HEK293T (cell line): ENCODE measurements at places on chromosomes 16 and 17.

DNA sequence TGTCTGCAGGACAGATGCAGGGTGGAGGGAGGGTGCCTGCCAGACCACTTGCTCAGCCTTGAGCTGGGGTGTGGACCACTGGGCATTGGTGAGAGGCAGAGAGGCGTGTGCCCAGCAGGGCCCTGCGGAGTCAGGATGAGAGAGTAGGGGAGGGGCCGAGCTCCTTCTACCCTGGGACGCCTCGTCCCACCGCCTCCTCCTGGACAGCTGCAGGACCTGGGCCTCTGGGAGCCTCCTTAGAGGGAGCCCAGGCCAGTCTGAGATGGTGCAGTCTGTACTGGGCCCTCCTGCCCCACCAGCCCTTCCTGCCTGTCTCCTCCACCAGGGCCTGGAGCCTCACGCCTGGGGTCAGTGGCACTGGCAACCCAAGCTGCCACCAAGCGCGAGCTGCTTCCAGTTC is 35.9 kb upstream of the ACSF3 start:
- no peak for DNase-seq

DNA sequence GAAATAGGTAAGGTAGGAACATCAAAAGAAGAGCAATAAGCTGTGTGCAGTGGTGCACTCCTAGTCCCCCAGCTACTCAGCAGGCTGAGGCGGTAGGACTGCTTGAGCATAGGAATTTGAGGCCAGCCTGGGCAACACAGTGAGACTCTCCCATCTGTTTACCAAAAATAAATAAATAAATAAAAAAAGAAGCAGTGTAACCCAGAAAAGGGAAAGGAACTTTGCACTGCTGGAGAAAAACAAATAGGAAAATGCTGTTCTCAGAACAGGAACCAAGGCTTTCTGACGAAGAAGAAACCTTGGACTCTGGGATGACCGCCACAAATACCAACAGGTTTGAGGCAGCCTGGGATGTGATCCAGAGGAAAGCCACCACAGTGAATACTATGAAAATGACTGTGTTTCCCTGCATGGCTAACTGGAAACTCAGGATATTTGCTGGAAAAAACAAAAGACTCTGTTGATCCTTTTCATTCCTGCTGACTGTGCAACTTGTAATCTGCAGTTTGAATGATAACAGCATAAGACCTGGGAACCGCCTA is 41.2 kb downstream of the TTC19 start:
- DNase-seq = no peak

- no peak for DNase-seq
Observed at GRCh38 chr17:57614742-57615141, 130.4 kb downstream of the CCDC182 start.

DNA sequence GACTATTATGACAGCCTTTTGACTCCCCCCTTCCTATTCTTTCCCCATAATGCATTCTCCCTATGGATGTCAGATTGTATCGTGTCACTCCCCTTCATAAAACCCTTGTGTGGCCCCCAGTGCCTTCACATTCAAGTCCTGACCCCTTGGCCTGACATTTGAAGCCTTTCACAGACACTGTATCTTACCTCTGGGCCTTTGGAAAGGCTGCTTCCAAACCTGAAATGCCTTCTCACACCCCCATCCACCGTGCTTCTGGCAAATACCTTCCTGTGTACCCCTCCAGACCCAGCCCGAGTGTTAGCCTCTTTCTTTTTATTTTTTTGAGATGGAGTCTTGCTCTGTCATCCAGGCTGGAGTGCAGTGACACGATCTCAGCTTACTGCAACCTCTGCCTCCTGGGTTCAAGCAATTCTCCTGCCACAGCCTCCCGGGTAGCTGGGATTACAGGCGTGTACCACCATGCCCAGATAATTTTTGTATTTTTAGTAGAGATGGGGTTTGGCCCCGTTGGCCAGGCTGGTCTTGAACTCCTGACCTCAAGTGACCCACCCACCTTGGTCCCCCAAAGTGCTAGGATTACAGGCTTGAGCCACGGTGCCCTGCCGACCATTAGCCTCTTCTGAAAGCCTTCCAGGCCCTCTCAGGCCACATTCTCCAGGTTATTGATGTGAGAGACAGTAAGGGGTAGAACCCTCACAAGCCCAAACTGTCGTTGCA is 2.1 kb downstream of the ARMC5 start:
- no peak for DNase-seq

DNA sequence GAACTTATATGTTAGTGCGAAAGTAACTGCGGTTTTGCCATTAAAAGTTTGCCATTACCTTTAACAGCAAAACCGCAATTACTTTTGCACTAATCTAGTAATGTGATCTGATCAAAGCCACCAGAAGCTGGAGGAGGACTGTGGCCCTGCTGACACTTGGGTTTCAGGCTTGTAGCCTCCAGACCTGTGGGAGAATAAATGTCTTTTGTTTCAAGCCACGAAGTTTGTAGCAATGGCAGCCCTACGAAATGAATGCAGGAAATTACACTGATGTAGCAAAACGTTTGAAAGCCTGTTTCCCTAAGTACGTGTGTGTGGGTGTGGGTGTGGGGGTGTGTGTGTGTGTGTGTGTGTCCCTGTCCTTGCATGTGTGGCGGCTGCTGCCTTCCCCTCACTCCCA is 66.6 kb downstream of the WSB1 start:
- DNase-seq = no peak

GRCh38 chr16:66486773-66487579 is 59.9 kb downstream of the BEAN1 start:
- DNase-seq = no peak

DNA sequence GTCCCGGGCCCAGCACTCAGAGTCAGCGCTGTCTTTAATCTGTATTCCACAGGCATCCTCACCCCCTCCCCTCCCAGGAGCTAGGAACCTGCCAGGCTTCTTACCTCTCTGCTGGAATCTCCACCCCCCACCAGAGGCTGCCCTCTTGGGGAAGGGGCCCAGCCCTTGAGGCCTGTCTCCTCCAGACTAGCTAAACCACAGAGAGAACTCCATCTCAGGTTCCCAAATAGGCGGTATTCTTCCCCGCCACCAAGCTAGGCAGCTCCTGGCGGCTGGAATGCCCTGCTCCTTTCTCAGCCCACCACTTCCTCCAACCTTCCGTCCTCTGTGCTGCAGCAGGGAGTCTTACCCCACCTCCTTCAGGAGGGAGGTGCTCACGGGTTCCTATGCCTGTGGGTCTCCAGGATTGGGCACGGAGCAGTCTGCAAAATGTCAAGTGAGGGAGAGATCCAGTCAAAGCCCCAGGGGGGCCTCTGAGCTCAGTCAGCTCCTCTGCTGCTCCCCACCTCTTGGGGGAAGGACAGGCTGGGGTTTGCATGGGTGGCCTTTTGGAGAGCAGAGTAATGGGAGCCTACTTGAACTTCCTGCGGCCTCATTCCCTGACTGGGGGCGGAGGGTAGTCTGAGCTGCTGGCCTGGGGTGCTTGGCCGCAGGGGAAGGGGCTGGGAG is 55.7 kb downstream of the SREBF1 start:
- peak; percentile 44 for DNase-seq

- no peak for DNase-seq
Observed at GRCh38 chr17:82812058-82812457, 27.8 kb downstream of the ZNF750 start.

DNA sequence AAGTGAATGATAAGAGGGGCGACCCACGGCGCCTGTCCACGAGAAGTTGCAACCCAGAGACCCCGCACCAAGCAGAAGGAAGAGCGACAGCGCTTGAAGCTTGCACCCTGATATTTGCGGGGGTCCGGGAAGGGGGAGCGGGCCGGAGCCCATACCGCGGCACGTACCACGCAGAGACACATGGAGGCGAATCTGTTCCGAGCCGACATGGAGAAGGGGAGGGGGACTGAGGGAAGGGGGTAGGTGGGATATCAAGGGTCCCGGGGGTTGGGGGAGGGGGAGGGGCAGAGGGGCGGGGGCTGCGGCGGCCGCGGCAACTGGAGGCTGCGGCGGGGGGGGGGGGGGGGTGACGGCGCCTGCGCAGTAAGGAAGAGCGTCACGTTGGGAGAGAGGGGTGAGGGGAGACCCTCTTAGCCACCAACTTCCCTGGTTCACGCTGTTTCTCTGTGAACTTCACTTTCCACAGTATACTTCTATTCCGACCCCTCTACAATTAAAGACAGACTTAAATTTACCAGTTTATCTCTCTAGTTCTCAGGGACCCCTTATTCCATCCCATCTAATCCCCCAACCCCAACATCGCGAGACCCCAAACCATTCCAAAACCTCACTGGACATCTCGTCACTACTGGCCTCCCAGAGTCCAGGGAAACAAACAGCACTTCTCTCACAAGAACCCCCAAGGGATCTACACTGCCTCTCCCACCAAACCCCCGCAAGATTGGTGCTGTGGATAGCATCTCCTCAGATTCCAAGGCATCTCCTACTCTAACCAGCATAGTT is 8.0 kb downstream of the DLG4 start:
- DNase-seq = no peak

GRCh38 chr17:73315471-73315870 is 3.7 kb upstream of the CDC42EP4 start:
- DNase-seq = no peak

GRCh38 chr16:3730161-3731125 is 13.1 kb upstream of the TRAP1 start:
- no peak for DNase-seq

DNA sequence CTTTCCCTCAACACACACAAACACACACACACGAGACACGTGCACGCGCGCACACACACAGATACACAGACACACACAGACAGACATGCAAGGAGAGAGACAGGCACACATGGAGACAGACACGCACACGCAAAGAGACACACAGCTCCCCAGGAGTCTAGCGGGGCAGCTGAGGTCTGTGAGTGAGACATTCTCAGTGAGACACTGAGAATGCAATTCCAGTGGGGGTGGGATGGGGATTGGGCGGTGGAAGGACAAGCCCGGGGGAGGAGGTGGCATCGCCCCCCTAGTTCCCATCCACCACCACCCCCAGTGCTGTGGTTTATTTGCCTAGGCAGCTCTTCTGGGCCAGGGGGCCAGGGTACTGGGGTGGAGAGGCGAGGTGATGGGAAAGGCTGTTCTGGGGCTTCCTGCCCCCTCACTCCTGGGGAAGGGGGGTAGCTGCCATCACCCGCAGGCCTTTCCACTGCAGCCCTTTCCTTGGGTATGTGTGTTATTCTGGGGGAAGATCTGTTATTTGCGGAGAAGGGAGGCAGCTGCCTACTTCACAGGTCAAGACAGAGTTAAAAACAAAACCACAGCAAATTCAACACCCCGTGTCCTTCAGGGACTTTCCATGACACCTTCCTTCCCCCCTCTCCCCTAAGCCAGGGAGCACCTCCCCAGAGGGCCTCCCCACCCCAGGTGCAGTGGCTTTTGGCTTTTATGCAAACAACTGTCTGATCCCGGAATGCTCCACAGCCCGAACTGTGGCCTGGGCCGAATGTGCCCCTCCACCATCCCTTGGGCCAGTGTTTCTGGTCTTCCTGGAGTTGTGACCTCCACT is 18.0 kb downstream of the GRB7 start:
- no peak for DNase-seq

- DNase-seq = peak; percentile 45
Observed at GRCh38 chr16:74623214-74623838, 16.4 kb upstream of the GLG1 start.

DNA sequence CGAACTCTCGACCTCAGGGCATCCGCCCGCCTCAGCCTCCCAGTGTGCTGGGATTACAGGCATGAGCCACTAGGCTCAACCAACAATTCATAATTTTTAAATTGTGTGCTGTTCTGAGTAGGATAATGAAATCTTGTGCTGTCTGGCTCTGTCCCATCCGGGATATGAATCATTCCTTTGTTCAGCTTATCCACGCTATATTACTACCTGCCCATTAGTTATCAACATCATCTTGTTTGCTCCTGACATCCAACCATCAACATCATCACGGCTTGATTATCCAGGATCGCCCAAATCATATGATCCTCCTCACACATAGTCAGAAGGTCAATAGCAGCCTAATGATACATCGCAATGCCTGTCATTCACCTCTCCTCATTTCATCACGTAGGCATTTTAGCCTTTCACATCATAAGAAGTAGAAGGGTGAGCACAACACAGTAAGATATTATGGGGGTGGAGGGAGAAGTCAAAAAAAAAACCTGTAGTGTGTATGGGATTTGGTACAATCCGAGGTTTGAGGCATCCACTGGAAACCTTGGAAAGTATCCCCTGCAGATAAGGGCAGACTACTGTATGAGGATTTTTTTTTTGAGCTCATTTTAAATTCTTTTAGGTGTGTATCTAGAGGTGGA is 77.0 kb upstream of the SIAH1 start:
- DNase-seq = no peak

GRCh38 chr17:37518826-37519225 is 29.1 kb downstream of the DUSP14 start:
- DNase-seq = no peak

GRCh38 chr16:51201604-51202003 is 50.5 kb upstream of the SALL1 start:
- DNase-seq = no peak

- peak; percentile 22 for DNase-seq
Observed at GRCh38 chr16:15775209-15775608, 81.6 kb downstream of the MYH11 start.

DNA sequence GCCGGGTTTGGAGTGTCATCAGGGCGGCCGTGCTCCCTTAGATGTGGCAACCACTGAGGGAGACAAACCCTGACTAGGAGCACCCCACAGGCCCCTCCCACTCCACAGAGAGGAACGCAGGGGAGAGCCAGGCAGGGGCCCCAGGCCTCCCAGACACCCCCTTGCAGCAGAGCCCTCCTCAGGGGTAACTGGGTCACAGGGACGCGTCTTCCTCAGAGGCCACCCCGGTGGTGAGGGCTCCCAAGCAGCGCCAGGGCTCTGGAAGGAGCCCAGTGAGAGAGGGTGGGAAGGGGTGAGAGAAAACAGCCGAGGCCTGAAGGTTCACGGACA is 11.4 kb downstream of the FSCN2 start:
- DNase-seq = no peak

DNA sequence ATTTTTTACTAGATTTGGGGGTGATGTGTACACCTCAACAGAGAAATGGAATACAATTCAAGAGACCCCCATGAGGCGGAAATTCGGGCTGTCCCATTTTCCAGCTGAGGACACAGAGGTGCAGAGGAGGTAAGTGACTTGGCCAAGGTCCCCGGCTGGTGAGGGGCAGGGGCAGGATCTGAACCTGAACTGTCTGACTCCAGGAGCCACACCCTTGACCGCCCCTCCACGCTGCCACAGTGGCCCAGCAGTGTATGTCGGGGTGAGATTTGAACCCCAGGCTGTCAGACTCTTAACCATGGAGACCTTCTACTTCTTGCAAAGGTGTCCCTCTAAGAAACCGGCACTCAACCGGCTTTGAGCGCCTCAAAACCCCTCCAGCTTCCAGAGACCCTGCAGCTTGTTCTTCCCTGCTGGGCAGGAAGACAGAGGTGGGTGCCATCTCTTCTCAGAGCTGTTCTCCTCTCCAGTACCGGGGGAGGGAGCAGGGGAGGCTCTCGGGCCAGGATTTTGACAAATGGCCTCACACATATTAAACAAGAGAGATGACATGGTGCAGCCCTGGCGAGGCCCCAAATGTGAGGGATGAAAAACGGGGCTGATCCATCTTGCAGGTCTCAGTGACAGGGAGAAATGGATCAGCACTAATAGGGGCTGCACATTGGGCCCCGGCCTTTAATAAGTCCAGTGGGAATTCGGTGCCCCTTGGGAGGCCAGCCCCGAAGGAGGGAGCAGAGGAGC is 222.3 kb downstream of the GSG1L start:
- DNase-seq = no peak

- DNase-seq = no peak
Observed at GRCh38 chr17:17545984-17546383, 45.5 kb downstream of the PEMT start.

GRCh38 chr17:67431249-67432015 is 54.4 kb downstream of the PITPNC1 start:
- no peak for DNase-seq
